ENCODE measurements at places on chromosomes 16 and 17.

- DNase-seq, result no peak
These were observed 20.0 kb downstream of the MTHFSD start for GRCh38 chr16:86534779-86535615.

DNA sequence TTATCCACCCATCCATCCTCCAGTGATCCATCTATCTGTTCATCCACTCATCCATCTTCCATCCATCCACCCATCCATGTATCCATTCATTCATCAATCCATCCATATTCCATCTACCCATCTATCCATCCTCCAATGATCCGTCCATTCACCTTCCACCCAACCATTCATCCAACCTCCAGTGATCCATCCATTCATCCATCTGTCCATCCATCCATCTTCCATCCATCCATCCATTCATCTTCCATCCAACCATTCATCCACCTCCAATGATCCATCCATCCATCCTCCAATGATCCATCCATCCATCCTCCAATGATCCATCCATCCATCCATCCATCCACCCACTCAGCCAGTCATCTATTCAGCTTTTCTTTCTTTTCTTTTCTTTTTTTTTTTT, 156.5 kb upstream of the WSCD1 start:
- no peak for DNase-seq

GRCh38 chr16:23584186-23585076, 11.7 kb downstream of the NDUFAB1 start:
- DNase-seq, result no peak

DNA sequence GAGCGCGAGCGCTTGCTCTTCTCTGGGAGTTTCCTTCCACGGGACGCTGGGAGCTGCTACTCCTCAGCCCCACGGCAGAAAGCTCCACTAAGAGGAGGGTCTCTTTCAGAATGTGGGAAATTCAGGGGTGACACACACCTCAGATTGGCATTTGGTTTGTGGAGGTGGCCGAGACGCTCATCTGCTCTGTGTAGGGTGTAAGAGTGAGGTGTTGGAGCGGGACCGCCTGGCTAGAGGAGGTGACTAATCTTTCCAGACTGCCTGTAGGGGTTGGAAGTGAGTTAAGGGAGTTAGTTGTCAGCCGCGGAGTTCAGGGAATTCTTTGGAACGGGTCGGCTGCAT, 735 bp downstream of the PSMD11 start:
- peak; percentile 65 for DNase-seq

- DNase-seq, result no peak
These were observed 73.1 kb downstream of the WNT3 start for GRCh38 chr17:46745376-46745775.

DNA sequence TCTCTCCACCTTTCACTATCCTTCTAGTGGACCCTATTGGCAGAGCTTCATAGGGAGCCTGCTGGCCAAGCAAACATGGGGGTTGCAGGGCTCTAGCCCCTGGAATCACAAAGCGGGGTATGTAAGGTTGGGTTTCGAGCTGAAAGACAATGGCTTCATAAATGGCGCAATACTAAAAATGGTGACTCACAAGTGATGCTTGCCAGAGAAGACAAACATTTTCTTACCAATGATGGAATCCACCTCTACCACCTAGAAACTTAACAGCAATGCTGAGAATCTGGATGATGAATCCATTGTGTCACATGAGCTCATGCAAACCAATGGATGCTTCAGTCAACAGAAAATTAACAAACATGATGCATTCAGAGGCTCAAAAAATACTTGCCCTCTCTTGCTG, 375.3 kb upstream of the PSMD7 start:
- DNase-seq, result no peak

DNA sequence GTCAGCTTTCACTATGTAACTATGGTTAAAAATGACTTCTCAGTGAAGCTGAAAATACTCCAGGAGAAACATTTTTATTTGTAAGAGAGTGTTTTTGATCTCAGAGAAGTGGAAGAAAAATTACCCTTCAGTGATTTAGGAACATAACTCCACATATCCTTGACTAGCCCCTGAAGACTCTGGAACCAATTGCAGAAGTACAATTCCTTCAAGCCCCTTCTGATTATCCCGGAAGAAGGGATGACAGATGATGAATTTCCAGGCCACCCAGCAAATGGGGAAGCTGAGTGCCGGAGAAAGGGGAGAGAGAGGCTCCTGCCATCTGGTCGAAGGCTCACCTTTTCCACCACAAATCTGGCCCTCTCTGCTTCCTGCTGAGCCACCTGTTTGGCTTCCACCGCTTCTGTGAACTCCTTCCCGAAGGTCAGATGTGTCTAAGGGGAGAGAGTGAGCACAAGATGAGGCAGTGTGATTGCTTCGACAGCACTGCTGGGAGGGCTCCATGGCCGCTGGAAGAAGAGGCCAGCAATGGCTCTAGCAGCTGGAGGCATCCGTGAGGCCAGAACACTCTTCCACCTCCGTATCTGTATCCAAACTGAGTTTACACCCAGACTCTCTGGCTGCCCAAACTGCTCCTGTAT, 8.1 kb downstream of the PHB1 start:
- no peak for DNase-seq

DNA sequence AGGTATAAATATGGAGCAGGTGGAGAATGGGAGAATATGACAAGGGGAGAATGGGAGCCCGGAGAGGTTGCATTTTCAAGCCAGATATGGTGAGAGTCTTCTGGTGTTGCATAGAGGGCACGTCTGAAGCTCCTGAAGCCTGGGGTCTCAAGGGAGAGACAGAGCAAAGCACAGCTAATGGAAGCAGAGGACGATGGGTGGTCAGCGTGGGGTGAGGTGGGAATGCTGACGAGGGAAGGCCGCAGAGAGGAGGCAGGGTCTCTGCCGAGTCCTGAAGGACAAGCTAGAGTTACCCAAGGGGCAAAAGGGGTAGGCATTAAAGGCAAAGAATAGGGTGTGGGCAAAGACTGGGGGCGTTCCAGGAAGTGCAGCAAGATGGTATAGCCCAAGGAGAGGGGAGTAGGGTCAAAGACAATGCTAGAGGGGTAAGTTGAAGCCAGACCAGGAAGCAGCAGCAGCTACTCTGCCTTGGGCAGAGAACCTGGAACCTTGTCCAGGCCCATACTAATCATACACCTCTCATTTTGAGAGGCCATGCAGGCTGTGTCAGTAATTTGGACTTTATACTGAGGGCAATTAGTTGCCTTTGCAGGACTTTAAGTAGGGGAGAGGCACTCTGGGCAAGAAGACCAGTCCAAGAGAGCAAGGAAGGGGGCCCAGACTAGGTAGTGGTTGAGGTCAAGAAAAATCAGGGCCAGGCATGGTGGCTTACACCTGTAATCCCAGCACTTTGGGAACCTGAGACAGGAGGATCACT, 2.7 kb downstream of the OTOP3 start:
- no peak for DNase-seq

GRCh38 chr16:2692251-2692947, 10.1 kb downstream of the KCTD5 start:
- no peak for DNase-seq

DNA sequence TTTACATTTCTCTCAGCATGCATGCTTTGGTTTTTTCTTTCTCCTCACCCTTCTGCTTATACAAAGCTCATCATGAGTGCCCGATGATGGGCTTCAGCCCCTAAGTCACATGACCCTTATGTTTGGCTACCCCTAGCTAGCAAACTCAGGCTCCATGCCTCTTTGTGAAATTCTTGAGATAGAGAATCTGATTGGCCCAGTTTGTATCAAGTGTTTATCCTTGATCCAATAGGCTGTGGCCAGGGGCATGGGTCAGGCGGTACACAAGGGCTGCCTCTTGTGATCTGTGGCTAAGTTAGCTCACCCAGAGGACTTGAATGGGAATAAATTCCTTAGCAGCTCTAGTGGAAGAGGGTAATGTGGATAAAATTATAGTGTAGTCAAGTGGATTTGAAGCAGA, 11.5 kb upstream of the TOX3 start:
- no peak for DNase-seq

DNA sequence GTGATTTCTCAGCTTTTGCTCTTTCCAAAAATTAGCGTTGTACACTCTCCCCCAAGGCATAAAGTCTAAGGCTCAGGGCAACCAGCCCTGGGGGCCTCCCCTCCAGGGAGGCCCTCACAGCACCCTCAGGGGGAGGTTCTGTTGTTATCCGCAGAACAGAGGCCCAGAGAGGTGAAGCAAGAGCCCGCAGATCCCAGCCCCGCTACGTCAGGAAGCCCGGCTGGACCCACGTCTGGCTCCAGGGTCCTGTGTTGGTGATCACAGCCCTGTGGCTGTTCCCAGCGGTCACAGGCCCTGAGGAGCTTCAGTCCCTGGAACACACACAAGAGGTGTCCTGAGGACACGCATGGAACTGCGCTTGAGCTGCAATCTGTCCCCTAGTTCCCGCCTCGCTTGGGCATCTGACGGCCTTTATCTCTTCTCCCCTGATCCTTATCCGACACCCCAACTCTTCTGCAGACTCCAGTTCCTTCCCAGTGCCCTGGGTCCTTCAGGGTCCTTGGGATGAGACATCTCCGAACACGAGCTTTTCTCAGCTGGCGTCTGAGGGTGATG, 1.1 kb upstream of the ZG16B start:
- DNase-seq, result no peak

DNA sequence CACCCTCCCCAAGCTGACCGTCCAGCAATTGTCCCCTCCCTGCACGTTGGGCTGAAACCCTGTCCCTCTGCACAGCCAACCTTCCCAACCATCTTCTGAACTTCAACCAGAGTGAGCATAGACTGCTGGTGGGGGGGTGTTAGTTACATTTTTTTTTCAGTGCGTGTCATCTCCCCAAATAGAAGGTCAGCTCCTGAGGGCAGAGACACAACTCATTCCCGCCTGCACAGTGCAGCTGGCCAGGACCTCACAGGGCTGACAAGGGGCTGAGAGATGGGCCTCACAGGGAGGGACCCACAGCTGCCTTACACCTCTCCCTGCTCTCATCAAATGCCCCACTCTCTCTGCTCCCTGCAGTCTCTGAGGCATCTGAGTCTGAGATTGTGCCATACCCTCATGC, 8.4 kb downstream of the SRL start:
- DNase-seq, result no peak

- DNase-seq, result no peak
These were observed 59.2 kb upstream of the ZNF750 start for GRCh38 chr17:82898976-82899514.

DNA sequence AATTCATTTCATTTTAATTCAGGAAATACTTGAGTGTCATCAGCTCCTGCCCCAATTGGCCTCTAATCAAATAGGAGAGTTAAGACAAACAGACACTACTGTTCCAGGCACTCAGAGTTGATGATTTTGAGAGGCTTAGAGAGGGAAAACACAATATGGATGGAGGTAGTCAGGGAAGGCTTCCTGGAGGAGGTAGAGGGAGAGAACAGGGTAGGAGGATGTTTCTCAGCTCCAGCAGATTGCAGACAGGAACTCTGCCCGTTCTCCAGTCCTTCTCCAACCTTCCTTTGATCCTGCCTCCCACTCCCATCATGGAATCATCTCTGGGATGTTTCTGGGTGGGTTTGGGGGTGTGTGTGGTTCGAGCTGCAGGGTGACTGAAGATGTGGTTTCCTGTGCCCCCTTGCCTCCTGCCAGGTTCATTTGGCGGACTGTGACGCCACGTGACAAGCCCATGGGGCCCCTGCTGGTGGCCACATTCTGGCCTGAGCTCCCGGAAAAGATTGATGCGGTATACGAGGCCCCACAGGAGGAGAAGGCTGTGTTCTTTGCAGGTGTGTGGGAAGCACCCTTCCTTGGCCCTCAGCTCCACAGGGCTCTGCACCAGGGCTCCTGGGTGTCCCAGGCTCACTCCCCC, 12.2 kb upstream of the LPCAT2 start:
- no peak for DNase-seq

- peak; percentile 25 for DNase-seq
These were observed 104.4 kb downstream of the AMFR start for GRCh38 chr16:56320811-56321558.

DNA sequence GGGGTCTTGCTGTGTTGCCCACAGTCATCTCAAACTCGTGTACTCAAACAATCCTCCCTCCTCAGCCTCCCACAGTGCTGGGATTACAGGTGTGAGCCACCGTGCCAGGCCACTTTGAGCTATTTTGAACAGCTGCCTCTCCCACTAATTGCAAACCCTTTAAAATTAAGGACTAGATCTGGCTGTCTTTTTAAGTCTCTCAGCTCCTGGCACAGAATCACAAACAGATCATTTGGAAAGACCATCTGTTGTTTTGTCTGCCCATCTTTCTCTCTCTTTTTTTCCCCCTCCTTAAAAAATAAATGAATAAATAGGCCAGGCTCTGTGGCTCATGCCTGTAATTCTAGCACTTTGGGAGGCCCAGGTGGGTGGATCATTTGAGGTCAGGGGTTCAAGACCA, 10.9 kb upstream of the STAT3 start:
- DNase-seq, result no peak

- DNase-seq, result no peak
These were observed 57.9 kb downstream of the GNA13 start for GRCh38 chr17:64998436-64999190.

- DNase-seq, result peak; percentile 74
These were observed 116.1 kb upstream of the METRNL start for GRCh38 chr17:82963104-82963950.

DNA sequence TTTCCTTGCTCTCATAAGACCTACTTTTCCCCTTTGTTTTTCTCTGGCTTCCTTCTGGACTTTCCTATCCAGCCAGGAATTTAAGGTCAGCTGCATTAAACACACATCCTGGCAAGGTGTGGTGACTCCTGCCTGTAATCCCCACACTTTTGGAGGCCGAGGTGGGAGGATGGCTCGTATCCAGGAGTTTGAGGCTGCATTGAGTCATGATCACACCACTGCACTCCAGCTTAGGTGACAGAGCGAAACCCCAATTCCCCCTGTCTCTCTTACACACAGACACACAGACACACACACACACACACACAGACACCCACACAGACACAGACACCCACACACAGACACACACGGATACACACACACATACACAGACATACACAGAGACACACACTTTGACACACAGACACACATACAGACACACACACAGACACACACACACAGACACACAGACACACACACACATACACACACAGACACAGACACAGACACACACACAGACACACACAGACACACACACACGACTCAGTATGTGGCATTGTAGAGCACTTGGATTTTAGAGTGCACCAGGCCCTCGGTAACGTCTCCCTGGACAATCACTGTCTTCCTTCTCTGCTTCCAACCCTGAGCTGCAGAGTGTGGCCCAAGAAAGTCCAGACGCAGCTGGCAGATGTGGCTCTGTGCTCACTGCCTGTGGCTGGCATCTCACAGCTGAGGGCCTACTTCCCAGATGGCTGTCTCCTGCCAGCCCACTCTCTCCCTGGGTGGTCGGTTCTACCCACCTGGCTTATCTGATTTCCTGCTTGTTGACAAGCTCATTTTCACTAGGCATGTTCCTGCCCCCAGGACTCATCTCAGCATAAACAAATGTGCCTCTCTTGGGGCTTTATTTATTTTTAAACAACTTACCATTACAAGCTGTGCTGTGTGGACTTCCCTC, 39.0 kb downstream of the NLRP1 start:
- no peak for DNase-seq

DNA sequence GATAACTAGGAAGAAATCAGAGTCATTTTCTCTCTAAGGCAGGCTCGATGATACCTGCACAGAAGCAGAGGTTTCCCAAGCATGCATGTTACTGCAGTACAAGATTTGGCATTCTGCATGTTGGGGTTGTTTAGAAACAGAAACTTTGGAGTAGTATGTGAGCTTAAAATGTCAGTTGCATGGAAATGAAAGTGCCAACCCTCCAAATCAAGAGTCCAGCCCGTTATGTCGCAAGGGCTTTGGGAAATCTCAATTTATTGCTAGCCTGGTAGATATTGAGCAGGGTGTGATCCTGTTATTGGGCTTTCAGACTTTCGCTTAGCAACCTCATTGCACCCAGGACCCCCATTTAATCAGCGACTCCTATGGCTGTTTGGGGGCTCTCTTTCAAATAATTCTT, 490.8 kb downstream of the MAF start:
- no peak for DNase-seq

Measured in hematopoietic multipotent progenitor cell treated with erythropoietin and hydrocortisone succinate and interleukin-3 and kit ligand, for 6 days (in vitro differentiated cells).